NCI-H1048 (cell line): ENCODE measurements at places on chromosomes 3 and 15.
A peak's percentile ranks its signal among the peaks of the same experiment; 100 is the strongest.

- DNase-seq, result no peak
These were observed 223.6 kb downstream of the SHQ1 start for GRCh38 chr3:72624656-72625055.

DNA sequence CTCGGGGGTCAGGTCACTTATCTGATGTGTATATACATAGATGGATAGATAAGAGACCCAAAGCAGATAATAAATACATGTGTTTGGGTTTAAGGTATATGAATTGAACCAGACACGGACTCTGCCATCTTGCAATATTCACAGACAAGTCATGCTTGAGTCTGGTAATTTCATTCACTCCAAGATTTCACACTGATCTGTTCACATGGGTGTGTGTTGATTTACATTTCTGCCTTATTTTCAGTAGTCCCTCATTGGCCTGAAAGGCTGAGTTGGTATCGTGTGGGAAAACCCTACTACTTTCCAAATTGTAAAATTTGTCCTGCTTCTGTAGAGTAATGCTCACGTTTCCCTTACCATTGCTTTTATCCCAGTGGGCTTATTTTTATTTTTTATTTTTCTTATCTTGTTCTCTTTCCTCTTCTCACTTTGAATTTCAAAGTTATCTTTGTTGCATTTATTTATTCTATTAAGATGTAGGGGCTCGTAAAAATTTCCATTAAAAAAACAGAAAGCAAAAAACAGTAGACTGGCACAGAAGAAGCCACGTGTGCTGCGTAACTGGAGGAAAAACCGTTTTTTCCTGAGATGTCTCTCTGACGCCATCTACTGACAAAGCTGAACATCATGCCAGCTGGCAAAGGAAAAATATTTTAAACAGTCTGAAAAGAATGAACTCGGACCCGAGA lies 10.8 kb upstream of the MFSD1 start:
- peak; percentile 57 for DNase-seq

DNA sequence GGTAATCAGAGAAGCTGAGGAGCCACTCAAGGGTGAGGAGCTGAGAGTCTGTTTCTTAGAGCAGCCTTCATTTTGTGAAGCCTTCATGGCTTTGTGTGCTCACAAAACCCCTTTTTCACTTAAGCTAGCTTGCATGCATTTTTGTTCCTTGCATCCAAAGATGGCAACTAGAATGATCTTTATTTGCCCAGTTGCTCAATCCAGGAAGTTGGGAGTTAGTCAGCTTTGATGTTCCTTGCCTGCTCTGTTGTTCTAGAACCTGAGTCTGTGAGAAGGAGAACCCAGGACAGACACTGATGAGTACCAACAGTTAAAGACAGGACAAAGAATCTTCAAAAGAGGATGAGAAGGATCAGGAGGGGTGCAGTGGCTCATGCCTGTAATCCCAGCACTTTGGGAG lies 81.8 kb downstream of the IL20RB start:
- DNase-seq, result no peak

DNA sequence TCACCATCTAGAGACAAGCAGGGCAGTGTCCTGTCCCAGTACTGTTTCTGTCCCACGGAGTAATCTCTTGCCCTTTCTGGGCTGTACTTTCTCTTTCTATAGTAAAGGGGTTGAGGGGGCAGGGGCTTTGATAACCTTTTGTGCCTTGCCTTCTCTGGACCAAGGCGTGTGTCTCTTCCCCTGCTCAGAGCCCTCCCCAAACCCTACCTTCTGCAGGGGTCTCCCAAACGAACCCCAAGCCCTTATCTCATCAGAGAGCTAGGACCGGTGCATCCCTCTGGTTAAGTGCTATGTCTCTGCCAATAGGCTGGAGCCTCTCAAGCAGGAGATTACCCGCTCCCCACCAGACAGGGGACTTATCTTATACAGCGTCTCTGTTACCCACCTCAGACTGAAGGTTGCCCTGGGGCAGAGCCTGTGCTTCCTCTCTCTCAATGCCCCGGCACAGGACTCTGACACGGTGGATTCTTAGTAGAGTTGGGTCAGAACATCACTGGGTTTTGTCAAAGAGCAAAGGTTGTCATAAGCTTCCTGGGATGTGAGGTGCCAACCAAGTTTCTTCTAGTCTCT lies 2.9 kb downstream of the PLEKHO2 start:
- no peak for DNase-seq

DNA sequence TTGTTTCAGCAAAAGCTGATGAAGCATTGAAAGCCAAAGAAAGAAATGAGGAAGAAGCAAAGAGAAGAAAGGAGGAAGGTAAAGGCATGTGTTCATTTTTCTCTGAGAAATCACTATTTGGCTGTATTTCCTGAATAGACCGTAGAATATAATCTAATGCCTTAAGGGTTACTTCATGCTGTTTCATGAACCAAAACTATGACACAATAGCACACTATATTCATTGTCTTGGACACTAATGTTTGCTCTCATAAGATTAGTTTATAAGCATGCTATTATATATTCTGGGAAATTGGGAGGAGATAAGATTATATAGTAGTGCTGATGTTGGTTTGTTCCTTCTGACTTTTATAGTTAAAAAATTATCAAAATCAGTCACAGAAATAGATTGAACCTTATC lies 110.1 kb upstream of the MLF1 start:
- no peak for DNase-seq

DNA sequence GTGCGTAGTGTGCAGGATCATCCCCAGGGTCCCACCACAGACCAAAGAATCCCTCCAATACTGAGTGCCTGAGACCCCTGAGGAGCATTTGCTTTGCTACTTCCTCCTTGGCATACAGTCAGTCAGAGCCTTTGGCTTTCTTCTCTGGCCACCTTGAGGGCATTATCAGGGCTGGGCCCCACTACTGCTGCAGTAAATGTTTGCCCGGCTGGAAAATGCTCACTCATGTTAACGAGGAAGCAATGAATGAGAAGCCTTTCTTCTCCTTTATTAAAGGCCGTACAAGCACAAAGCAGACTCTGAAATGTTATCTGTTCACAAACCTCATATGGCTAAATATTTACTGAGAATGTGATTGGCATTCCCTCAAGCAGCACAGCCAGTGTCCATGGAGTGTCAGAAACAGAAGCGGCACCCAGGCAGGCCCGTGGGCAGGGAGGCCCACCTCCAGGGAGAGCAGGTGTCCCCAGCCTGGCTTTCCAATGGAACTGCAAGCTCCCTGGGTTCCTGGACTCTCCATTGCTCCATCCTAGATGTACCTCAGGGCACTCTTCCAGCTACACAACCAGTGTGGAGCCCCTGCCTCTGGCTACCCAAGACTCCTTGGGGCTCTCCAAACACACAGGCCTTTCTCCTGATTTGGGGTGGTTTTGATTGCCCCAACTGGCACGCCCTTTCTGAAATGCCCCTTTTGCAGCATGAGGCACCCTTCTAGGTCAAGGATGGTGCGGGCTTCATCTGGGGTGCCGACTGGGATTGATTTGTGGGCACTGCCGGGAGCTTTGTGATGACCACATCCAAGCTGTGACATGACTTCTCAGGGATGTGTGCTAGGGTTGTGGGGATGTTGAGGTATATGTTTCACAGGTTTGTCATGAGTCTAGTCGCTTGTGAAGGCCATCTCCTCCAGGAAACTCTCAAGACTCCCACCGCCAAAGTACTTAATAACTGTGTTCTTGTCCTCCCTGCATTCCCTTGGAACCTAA lies 195.6 kb downstream of the FAM43A start:
- DNase-seq, result no peak

GRCh38 chr3:140368223-140368811 lies 309.5 kb upstream of the TRIM42 start:
- DNase-seq, result no peak

- DNase-seq, result no peak
These were observed 910.0 kb upstream of the ROBO1 start for GRCh38 chr3:80677796-80678195.

DNA sequence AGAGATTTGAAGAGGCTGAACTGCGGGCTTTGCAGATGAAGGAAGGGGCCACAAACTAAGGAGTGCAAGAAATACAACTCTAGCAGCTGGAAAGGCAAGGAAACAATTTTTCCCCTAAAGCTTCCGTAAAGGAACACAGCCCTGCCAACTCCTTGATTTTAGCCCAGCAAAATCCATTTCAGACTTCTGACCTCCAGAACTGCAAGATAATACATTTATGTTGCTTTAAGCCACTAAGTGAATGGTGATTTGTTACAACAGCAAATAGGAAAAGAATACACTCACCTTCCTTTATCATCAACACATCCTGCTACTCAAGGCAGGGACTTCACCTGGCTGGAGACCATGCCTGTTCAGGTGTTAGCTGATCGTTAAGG lies 119.3 kb upstream of the NR2E3 start:
- DNase-seq, result no peak

GRCh38 chr3:174356596-174356995 lies 502.5 kb upstream of the NAALADL2 start:
- DNase-seq, result no peak

DNA sequence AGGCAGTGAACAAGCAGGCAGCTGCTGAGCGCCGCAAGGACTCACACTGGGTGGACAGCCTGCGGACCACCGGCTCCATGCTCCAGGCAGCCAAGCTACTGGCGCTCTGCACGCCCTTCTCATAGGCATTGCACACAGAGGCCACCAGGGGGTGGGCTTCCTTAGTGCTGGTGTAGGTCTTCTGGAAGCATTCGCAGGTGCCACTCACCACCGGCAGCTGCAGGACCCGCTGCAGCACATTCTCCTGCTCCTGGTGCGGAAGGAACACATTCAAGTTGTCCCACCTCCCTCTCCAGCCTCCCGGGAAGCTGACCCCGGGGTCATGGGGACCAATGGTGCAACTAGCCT lies 6.0 kb downstream of the PLIN1 start:
- no peak for DNase-seq

DNA sequence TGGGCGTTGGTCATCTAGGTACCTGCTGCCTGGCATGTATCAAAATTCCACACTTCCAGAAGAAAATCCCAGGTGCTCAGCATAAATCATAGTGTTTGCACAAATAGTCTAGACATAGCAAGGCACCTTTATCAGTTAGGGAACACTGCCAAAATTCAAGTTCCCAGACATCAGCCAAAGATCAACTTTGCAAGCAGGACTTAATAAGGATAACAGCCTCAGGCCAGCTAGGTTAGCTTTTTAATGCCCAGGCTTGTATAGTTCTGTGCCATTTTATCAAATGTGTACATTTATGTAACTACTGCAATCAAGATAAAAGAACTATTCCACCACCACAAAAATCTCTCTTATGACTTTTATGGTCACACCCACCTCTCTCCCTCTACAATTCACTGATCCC lies 30.7 kb downstream of the DZIP3 start:
- no peak for DNase-seq

DNA sequence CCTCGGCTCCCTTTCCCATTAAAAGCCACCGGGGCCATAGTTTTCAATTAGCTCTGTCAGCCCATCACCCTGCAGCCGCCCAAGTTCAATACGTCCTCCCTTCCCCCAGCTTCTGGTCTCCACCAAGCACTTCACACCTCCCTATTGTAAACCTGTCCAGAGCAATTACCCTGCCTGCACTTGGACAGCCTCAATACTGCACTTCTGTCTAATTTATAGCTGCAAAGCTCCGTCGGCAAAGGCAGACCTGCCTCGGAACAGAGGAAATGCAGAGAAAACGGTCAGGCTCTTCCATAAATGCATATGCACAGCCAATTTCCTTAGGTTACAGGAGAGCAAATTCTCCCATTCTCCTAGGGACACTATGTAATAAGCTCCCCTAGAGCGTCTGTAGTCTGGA lies 21.9 kb downstream of the LRIG1 start:
- no peak for DNase-seq

DNA sequence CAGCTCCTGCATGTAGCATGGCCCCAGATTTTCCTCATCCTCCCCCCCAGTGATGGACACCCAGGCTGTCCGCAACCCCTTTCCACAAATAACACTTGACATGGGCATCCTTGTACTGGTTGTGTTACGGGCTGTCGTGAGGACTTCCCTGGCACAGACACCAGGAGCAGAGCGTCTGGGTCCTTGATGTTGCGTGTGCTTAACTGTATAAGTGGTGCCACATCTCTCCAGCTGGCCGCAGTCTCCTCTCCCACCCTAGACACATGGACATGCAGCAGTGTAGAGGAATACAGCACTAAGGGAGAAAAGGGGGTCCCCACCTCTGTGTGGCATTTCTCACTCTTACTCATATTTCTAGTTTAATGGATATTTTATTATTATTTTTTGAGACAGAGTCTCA lies 56.6 kb downstream of the FBLN2 start:
- no peak for DNase-seq

- no peak for DNase-seq
These were observed 56.9 kb downstream of the CADPS start for GRCh38 chr3:62818347-62818746.

GRCh38 chr15:70033109-70033508 lies 64.6 kb downstream of the TLE3 start:
- DNase-seq, result no peak

- no peak for DNase-seq
These were observed 67.7 kb downstream of the MGLL start for GRCh38 chr3:127754411-127755304.

GRCh38 chr3:154775821-154776548 lies 304.1 kb upstream of the MME start:
- no peak for DNase-seq

- DNase-seq, result no peak
These were observed 16.2 kb downstream of the C3orf62 start for GRCh38 chr3:49260806-49261324.

DNA sequence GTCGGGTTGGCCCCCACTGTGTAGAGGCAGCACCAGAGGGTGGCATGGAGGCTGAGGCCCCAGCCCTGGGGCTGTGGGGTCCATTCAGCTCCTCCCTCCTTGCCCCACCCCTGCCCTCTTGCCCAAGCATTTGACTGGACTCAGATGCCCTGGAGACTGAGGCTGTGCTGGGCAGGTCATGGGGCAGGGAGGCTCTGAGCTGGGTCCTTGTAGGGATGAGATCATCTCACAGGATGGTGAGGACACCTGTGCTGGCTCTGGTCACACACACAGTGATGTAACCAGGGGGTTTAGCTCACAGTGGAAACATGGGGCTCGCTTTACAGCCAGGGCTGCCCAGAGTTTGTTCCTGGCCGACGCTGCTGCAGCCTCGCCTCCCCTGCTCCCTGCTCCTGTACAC lies 17.8 kb downstream of the ALPK3 start:
- DNase-seq, result no peak

- no peak for DNase-seq
These were observed 348.3 kb upstream of the TMCO5A start for GRCh38 chr15:37586011-37586583.

DNA sequence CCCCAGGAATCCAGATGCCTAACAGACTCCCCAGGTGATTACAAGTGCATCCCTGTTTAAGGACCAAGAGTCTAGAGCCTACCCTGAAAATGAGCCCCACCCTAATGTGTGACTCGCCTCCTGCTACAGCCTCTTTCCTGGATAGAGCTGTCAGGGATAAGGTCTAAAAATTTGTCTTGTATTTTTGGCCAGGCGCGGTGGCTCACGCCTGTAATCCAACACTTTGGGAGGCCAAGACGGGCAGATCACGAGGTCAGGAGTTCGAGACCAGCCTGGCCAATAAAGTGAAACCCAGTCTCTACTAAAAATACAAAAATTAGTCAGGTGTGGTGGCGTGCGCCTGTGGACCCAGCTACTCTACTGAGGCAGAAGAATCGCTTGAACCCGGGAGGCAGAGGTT lies 11.2 kb downstream of the TMC3 start:
- no peak for DNase-seq
